ENCODE measurements at places on chromosomes 6 and 20.

DNA sequence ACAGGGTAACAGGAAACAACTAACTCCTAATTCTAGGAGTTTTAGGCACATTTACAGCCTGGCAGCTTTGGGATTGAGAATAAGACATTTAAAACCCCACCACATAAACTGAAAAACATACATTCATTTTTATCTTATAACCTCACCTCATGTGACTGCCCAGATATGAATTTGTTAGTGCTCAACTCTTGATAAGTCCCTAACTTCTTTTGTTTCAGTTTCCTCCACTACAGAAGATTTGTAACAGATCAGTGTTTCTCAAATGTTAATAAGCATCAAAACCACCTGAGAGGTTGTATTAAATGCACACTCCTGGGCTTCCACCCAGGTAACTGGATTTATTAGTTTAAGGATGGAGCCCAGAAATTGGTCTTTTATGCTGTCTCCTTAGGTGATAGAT, 190.1 kb upstream of the ARID1B start:
- no peak for DNase-seq

DNA sequence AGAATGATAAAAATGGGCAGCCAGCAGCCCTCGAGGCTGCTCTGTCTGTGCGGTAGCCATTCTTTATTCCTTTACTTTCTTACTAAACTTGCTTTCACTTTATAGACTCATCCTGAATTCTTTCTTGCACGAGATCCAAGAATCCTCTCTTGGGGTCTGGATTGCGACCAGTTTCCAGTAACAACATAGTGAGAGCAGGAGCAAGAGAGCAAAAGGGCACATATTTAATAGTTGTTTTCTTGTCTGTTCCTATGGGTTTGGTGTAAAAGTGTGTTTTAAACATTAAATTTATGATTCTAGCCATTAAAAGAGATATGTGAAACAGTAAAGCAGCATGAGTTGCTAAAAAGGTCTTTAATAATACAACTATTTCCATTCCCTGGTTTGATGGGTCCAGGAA, 78.8 kb upstream of the OPRM1 start:
- no peak for DNase-seq

- peak; percentile 7 for DNase-seq
These were observed 40.9 kb upstream of the CDH22 start for GRCh38 chr20:46349035-46349741.

DNA sequence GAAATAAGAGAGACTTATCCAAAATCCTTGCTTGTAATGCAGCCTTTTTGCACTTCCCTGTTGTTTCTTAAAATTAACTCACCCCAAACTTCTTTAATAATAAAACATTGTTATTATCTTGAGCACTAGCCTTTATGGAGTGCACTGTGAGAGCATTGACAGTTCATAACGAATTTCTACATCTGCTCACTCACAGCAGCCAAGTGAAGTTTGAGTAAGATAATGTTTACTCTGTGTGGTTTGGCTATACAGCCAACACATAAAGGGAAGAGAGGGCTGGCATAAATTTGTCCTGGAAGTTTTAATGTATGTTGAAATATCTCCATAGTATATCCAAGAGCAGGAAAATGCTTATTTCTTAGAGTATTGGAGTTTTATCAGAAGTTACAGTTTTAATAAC, 227.9 kb downstream of the FRK start:
- DNase-seq, result no peak

GRCh38 chr6:92114091-92114675, 1305.2 kb downstream of the EPHA7 start:
- DNase-seq, result no peak

DNA sequence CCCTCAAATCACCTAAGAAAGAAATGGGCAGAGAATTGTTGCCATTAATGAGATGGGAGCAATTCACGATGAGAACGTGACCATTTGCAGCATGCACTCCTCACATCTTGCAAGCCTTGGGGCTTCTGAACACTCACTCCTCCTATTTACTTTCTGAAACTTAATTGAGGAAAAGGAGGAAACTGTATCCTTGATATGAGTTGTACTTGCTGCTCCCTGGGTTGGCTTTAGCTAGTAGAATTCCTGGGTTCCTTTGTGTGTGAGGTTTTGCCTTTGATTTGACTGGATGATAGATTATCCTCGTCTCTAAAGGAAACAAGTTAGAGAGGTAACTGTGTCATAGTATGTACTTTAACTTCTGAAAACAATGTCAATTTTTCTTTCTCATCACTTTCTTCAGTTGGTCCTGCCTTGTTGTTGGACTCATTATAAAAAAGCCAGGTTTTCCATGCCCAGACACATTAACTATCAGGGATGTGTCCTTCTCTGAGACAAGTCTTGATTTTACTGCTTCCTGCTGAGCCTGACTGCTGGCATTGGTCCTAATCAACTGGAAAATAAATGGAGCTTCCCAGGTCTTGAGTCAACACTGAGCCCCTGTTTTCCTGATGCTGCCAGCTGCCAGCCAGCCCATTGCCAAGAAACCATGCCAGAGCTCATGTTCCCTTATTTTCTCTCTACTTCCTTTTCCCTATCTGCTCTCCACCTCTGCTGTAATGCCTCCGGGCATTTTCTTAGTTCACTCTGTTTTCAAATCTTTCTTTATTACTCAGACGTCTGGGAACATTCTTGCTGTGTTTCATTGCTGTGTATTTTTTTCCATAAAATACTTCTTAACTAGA, 6.0 kb upstream of the MRAP2 start:
- DNase-seq, result no peak

DNA sequence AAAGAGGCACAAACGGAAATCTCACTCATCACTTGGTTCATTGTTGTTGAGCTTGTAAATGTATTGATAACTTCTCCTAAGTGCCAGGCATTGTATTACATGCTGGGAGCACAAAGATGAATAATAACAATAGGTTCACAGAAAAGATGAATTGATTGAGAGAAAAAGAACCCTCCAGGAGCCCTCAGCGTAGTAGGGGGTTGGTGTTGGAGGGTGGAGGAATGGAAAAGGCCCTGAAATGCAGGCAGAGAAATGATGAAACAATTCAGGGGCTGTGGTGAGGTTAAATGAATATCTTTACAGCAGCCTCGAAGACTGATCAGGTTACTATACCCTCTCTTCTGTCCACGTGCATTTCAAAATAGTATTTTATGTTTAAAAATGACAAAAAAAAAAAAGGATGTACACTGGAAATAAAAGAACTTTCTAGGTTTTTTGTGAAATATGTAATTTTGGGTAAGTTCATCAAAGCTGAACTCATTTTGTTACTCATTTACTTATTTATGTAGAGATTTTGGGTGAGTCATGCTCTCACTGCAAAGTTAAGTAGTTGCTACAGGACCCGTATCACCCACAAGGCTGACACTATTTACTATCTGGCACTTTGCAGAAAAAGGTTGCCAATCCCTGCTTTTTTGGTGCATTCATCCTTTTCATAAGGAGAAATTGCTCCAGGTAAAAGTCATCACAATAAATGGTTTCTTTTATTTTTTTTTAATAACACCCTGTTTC, 277.3 kb downstream of the ZNF217 start:
- no peak for DNase-seq

GRCh38 chr6:39333644-39334438, 11.3 kb upstream of the KCNK16 start:
- no peak for DNase-seq

- no peak for DNase-seq
These were observed 16.7 kb upstream of the OLIG3 start for GRCh38 chr6:137510923-137511322.

DNA sequence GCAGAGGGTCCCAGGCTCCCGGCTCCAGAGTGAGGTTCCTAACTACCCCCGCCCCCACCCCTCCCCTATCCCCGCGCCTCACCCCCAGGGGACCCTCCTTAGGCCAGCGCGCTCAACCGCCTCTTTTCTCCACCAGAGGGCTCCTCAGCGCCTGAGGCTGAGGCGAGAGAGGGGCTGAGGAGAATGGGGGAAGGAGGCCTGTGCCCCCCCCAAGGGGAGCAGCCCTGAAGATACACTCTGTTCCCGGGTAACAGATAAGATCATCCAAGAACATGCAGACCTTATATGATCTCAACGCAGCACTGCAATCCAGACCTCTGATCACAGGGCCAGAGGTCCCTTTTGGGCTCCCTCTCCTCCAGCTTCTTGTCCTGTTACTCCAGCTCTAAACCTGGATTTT, 43.3 kb upstream of the MRPS10 start:
- DNase-seq, result no peak

DNA sequence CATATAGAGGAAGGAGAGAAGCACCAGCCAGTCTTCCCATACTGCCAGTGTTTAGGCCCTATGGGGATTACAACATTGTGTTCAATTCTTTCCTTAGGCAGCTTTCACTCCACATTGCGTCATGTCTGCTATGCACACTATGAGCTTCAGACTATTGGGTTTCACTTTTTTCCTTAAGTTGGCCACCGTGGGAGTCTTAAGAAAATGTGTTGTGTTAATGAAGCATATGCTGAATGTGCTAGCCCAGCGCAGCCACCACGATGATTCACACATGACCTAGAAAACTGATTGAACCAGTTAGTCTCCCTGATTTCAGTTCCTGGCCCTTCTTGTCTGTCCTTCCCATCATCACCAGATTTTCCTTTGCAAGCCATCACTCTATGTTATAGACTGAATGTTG, 21.5 kb downstream of the TUBB2B start:
- no peak for DNase-seq

DNA sequence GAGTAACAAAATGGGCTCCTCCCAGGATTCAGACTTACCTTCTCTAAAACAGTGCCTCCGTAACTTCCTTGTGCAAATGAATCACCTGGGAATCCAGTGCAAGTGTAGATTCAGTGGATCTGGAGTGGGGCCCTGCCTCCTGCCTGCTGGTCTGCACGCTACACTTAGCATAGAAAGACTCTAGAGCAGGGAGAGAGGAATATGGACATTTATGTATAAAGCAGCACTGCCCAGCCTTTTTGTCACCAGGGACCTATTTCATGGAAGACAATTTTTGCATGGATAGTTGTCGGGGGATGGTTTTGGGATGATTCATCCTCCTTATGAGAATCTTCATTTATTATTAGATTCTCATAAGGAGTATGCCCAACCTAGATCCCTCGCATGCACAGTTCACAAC, 42.3 kb upstream of the L3MBTL3 start:
- no peak for DNase-seq

- no peak for DNase-seq
These were observed 46.4 kb downstream of the MRPL14 start for GRCh38 chr6:44080561-44081521.

- no peak for DNase-seq
These were observed 185.7 kb downstream of the BACH2 start for GRCh38 chr6:90110971-90111370.

Measured in bone marrow (tissue), 2 donors.